Iris pigment epithelial cell (primary cell): ENCODE measurements at places on chromosomes 12 and 14.

- DNase-seq = no peak
These were observed 616 bp downstream of the BCL11B start for GRCh38 chr14:99271221-99271941.

- peak; percentile 10 for DNase-seq
These were observed at the start of gene SSTR1 for GRCh38 chr14:38207736-38208617. SSTR1 (plus strand) TSS chr14:38207904; CDS start chr14:38209390, 1,486 bp downstream.

DNA sequence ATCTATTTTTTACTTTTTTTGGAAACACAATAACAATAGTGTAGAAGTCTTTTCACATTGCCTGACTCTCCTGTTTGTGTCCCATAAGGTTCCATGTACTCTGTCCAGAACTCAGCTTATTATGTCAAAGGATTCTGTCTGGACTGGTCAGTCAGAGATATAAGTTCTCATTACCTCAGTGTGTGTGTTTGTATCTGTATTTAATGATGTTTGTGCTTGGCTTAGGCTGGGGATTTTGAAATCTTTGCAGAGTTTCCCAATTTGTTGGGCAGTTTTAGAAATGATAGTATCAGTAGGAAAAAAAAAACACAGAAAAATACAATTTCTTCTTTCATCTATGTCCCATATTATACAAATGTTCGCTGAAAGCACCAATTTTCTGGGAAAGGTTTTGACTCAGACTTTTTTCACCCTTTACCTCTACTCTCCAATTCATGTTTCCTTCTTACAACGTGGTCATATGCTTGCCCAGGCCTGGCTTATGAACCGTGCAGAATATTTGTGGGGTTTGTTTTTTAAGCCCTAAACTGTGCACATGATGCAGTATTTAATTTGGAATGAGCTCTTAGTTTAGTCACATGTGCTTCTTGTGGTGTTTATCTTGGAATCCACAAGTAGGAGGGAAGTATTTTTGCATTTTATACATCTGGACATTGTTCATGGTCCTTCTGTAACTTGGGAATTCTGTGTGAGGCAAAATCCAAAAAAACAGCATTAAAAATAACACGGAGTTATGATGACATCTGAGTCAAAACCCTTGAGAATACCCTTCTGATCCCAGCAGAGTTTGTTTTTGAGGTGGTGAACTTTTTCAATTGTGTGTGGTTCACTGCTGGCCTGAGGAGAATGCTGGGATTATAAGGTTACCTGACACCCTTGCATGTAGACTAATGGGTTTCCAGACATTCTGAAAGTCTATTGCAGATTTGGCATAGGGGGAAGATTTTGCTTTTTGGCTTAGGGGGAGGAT, 121.2 kb downstream of the RAD51B start:
- DNase-seq = peak; percentile 64

DNA sequence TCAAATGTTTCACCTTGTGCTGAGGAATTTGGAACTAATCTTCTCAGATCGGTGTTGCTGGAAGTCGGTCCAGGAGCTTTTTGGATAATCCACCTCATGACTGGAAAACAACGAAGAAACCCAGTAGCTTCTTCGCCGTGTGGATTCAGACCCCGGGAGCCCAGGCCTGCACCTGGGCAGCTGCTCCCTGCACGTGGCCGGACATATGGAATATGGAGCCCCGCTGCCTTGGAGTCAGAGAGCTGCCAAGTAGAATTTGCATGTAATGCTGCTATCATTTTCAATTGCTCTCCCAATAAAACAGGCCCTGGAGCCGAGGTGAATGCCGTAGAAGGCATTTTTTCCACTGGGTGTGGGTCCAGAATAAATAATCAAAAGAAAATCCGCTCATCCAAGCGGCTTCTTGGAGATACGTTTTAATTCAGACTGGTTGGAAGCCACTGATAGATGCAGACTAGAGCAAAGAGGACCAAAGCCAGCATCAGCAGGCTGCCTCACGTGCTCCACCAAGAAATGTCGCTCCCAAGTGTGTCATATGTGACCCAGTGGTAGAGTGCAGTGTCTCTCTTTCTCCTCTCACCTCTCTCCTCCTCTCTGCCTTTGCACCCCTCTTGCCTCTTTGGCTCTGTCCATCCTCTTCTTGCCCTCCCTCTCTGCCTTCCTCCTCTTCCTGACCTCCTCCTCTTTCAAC, 115.3 kb downstream of the ZNF664 start:
- no peak for DNase-seq

- no peak for DNase-seq
These were observed 33.3 kb upstream of the C12orf50 start for GRCh38 chr12:88062474-88062873.
